Pons (tissue), 1 donor: ENCODE measurements at places on chromosomes 16 and 17.

- DNase-seq = peak; percentile 92
Measured at GRCh38 chr17:42009170-42009569, 8.1 kb downstream of the DNAJC7 start.

DNA sequence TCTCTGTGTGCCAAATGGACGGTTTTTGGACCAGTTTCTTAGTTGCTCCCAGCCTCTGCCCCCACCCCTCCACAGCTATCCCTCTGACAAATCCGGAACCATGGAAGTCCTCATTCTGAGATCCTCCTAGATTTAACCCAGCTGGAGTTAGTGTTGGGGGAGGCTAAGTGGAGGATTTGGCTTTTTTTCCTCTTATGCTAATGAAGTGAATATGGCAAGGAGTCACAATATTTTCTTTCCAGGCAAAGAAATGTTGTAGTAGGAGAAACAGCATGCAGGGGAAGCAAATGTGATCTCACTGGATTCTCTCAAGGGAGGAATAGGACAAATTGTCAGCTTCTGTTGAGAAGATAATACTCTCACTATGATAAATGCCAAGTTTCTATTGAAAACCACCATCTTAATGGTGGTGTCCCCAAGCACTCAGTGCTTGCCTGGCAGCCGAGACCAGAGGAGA, 159.5 kb downstream of the MSI2 start:
- peak; percentile 51 for DNase-seq

- DNase-seq = no peak
Measured at GRCh38 chr17:79986411-79987186, 49.1 kb downstream of the TBC1D16 start.

- DNase-seq = no peak
Measured at GRCh38 chr16:15498427-15499175, 64.2 kb downstream of the BMERB1 start.

- no peak for DNase-seq
Measured at GRCh38 chr17:27569257-27569722, 61.7 kb upstream of the LGALS9 start.

GRCh38 chr17:69117855-69118784, 23.6 kb downstream of the ABCA6 start:
- no peak for DNase-seq

- no peak for DNase-seq
Measured at GRCh38 chr16:23512168-23512695, 1.9 kb upstream of the GGA2 start.

GRCh38 chr17:5561736-5562571, 22.4 kb downstream of the NLRP1 start:
- no peak for DNase-seq

DNA sequence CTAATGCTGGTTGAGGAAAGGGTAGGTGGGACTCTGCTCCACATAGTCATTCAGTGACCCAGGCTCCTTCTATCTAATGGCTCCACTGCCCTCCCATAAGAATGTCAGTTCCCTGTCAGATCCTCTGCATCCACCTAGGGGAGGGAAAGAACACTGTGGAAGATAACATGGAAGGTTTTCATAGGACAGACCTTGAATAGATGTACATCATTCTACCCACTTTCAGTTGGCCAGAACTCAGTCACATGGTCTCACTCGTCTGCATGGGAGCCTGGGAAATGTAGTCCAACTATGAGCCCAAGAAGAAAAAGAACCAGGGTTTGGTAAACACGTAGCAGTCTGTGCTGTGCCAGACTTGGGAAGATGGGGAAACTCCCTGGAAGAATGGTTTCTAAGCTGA, 27.1 kb upstream of the SCNN1B start:
- no peak for DNase-seq

- DNase-seq = peak; percentile 78
Measured at GRCh38 chr17:60390925-60391470, 935 bp downstream of the USP32 start.

- no peak for DNase-seq
Measured at GRCh38 chr17:44996304-44996703, 28.2 kb upstream of the C1QL1 start.

DNA sequence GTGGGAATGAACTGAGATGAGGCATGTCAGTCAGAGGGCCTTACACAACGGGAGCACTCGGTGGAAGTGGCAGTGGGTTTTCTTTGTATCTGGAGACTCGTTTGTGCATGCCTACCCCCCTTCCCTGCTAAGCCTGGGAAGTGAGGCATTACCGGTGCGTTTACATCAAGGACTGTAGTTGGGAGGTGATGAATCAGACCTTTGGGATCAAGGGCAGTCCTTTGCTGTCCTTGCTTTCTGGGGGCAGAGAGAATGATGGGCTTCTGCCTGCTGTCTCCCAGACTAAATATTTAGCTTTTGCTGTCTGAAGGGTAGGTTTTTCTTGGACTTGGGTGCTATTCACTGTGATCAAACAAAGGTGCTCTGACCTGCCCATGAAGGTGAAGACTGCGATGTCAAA, 83.0 kb downstream of the WWP2 start:
- no peak for DNase-seq

DNA sequence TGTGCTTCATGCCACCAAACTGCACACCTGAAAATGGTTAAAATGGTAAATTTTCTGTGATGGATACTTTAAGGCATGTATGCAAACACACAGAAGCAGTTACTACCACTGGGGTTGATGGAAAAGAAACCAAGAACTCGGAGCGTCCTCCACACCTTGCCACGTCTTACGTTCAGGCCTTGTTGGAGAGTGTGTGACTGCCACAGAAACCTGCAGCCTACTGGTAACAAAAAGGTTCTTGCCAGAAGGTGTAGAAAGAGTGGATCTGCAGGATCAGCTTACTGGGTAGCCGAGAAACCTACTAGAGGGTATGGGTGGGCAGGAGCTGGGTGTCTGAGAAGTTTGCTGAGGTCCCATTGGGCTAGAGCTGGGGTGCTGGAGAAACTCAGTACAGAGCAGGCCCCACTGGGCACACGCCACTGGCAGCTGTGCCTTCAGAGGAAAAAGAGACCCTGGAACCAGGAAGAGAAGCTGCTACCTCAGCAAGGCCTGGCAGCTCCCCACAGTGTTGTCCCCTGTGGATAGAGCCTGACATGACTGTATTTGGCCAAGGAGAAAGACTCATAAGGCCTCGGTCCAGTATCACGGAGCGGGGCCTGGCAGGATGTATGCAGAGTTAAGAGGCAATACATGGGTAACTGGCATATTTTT, 204.6 kb downstream of the SEC14L1 start:
- DNase-seq = no peak

DNA sequence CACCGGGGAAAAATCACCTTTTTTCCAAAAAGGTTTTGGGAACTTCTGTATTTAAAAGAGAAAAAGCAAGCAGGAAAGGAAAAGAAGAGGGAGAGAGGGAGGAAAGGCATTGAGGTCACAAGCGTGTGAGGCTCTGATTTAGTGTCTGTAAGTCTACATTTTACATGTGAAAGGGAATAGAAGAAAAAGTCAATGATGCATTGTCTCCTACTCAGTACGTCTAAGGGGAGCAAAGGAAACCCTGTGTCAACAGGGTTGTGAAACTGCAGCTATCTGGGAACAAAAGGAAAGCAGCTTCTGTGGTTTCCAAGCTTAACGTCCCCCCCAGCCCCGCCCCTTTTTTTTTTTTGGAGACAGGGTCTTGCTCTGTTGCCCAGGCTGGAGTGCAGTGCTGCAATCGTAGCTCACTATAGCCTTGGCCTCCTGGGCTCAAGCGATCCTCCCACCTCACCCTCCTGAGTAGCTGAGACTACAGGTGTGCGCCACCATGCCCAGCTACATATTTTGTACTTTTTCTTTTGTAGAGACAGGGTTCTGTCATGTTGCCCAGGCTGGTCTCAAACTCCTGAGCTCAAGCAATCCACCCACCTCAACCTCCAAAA, 1.8 kb upstream of the CDC42EP4 start:
- DNase-seq = no peak

- no peak for DNase-seq
Measured at GRCh38 chr16:58264961-58265479, 29.8 kb downstream of the PRSS54 start.

DNA sequence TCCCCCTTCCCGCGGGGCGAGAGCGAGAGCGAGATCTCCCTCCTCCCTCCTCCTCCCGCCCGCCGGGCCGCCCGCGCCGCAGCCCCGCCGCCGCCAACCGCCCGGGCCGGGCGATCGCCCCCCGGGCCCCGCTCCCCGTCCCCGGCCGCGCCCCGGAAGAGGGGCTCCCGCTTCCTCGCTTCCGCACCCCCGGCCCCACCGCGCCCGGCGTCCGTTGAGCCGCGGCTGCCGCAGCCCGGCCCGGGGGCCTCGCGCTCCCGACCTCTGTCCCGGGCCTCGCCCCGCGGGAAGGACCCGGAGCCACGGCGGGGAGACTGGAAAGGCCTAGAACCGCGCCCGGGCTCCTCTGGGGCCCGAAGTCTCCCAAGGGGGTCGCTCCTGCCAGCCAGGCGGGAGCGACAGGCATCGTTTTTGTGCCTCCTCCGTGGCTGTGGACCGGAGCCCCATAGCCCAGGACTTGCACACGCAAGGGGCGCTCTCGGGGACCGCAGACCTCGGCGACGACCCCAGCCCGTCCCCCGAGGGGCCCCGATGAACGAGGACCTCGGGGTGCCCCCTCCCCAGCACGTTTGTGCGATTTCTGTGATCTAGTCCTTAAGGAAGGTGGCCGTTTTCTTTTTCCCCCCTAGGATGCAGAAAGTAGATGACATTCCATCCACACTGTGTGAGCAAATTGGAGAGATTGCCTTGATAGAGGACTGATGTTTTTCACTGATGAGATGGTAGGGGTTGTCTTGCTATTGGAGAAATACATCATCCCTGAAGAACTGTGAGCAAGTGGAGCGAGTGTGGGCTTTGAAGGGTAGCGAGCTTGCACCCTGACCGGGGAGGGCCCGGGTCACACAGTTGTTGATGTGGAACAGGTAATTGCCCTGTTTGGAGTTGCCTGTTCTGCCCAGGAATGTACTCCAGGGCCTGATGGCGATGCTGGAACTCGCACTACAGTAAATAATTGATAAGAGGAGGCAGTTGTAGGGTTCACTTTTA, 611 bp downstream of the BANP start:
- no peak for DNase-seq
